ENCODE measurements at places on chromosomes 1 and 21.
A peak's percentile ranks its signal among the peaks of the same experiment; 100 is the strongest.

- peak; percentile 64 for DNase-seq
Measured at GRCh38 chr1:100038660-100039287, 69.0 kb downstream of the SLC35A3 start.

DNA sequence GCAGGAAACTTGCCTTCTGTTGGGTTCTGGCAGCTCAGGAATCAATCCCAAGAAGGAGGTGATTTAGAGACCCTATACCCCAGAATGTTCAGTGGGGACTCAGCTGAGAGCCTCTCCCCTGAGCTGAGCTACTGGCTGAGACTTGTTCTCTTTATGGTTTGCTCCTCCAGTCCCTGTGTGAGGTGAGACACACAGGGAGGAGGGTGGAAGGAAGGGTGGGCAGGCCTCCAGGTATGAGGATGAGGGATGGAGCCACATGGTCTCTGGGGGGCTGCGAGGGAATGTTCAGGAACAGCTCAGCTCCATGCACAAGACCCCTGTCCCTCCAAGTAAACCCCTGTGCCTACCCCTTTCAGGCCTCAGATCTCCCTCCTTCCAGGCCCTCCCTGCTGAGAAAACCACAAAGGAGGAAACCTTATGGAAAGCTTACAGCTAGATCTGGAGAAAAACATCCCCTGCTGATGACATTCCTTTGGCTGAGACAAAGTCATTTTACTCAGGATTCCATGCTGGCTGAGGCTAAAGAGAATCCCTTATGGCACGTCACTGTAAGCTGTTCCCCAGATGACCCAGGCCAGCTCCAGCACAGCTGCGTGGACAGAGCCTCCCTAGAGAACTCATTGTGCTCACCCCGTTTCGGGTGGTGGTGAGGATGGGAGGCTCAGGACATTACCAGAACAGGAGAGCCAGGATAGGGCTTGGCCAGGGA lies 91.5 kb upstream of the IPO9 start:
- no peak for DNase-seq

- DNase-seq, result no peak
Measured at GRCh38 chr1:161235957-161236775, 1.8 kb downstream of the NR1I3 start.

GRCh38 chr1:178092878-178093493 lies 918 bp upstream of the RASAL2 start:
- DNase-seq, result no peak

DNA sequence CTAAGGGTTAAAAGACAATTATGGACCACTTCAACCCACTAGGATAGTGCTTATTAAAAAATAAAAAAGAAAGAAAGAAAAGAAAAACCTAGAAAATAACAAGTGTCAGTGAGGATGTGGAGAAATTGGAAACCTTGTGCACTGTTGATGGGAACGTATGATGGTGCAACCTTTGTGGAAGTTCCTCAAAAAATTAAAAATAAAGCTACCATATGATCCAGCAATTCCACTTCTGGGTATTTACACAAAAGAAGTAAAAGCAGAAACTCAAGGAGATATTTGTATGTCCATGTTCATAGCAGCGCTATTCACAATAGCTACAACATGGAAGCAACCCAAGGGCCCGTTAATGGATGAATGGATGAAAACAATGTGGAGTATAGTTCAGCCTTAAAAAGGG lies 115.2 kb upstream of the ATP1A1 start:
- no peak for DNase-seq

GRCh38 chr1:42793824-42794223 lies 9.0 kb downstream of the TMEM269 start:
- no peak for DNase-seq

GRCh38 chr21:32134441-32135130 lies 144.3 kb downstream of the MIS18A start:
- no peak for DNase-seq

DNA sequence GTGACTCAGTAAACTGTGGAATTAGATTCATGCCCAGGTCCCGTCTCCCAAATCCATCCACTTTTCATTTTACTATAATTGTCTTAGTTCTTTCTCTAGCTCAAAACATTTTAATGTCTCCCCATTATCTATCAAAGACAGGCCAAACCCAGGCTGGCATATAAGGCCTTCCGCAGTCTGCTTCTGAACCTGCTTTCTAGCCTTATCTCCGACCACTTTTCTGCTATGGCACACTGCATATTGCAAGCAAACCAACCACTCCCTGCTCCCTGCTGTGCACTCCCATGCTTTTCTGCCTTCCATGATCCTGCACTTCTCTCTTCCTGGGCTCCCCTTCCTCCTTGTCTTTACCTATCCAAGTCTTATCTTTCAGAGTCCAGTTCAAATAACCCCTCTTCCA lies 17.3 kb upstream of the PIGM start:
- no peak for DNase-seq

DNA sequence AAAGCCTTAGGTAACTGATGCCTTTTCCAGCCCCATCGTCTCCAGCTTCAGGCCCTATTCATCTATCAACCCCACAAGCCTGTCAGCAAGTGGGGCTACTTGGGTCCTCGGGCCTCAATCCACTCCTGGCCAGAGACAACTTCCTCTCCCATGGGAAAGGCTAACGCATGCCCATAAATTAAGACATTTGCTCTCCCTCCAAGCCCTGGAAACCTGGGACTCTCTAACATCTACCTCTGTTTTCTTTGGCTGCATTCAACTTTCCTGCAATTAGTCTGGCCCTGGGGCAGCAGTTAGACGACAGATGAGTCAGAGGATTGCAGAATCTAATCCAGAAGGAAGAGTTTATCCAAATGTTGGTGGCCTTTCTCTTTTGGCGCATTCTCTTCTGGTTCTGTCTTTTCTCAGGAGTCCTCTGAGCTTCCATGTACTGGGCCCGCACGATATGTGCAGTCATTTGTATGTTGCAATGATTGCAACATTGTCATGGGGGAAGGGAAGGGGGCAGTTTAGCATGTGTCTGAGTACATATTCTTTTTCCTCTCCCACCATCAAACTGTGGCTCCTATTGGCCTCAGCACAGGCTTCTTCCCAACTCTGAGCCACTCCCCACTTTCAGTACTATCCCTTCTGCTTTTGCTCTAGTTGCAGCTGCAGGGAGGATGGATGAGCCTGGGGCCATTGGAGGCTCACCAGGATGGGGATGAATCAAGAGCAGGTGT lies 54.4 kb downstream of the NAV1 start:
- no peak for DNase-seq

DNA sequence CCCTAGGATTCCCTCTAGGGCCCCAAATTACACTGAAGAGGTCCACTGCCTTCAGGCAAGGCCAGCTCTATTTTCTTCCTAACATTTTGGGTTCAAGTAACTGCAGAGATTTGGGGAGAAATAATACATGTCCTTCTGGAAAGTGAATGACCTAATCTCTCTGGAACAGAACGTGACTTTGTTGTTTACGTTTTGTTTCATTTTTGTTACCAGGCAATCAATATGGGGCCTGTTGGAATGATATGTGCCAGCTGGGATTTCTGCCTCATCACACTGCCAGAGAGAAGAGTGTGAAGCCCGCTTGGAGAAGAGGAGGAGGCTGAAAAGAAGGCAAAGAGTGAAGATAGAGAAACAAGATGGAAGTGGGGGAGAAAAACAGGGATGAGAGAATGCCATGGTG lies 116.7 kb downstream of the FASLG start:
- DNase-seq, result no peak

GRCh38 chr1:201140235-201140940 lies 13.4 kb upstream of the ASCL5 start:
- DNase-seq, result no peak

GRCh38 chr1:8790987-8791386 lies 26.5 kb downstream of the RERE start:
- DNase-seq, result no peak

- DNase-seq, result no peak
Measured at GRCh38 chr1:179337288-179337687, 28.5 kb upstream of the AXDND1 start.

- no peak for DNase-seq
Measured at GRCh38 chr1:228717081-228717480, 18.2 kb upstream of the RHOU start.

- DNase-seq, result no peak
Measured at GRCh38 chr21:16587681-16588375, 858.0 kb downstream of the USP25 start.

DNA sequence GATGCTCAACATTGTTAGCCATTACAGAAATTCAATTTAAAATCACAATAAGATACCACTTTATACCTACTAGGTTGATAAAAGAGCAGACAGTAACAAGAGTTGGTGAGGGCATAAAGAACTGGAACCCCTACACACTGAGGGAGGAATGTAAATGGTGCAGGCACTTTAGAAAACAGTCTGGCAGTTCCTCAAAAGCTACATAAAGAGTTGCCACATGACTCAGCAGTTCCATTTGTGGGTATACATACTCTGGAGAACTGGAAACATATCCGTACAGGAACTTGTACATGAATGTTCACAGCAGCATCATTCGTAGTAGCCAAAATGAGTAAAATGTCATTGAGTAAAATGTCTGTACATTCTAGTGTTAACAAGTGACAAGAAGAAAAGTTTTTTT lies 17.0 kb downstream of the NSL1 start:
- DNase-seq, result peak; percentile 60

DNA sequence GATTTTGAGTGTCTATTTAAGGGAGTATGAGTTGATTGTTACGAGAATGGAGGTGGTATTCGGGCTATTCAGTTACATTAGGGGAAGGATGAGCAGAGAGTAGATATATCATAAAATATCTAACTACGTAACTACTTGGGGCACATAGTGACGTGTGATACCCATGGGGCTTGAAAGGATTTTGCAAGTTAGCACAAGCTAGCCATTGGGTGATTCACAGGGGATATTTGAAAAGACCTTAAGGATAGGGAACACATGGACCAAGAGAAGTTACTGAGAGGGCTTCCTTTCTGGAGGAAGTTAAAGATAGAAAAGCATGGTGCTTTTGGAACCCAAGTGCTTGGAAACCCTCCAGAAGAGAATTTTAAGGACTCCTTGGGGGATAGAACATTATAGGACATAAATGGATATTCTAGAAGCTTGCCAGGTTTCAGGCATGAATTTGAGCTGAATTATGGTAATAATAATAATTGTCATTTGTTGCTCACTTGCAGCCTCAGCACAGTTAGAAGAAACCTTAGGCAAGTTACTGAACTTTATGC lies 5.4 kb downstream of the DISP1 start:
- no peak for DNase-seq

DNA sequence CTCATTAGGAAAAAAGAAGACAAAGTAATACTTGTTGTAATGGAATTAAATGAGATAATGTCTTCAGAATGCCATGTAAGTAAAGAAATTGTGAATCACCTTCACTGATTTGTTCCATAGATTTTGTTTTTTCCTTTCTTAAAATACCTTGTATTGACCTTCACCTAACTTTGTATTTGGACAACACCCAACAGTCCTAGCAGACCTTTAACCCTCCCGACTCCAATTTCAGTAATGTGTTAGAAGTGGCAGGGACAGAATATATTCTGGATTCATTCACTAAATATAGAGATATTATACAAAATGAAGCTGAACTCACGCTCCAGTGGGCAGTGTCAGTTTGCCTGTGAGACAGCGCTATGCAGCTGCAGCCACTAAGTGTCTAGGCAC lies 57.9 kb downstream of the UCK2 start:
- no peak for DNase-seq

GRCh38 chr1:204461331-204462228 lies 33.0 kb downstream of the PIK3C2B start:
- DNase-seq, result no peak

DNA sequence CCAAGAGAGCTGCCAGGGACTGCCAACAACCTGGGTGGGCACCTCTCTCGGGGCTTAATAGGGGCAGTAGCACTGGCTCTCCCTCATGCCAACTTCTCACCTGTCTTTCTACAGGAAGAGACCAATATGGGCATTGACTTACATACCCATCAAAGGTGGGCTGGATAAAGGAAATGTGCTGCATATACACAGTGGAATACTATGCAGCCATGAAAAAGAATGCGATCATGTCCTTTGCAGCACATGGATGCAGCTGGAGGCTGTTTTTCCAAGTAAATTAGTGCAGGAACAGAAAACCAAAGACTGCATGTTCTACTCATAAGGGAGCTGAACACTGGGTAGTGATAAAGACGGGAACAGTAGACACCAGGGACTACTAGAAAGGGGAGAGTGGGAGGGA lies 172.5 kb downstream of the URB2 start:
- no peak for DNase-seq

- DNase-seq, result no peak
Measured at GRCh38 chr1:44048532-44049215, 17.4 kb upstream of the SLC6A9 start.

- no peak for DNase-seq
Measured at GRCh38 chr1:111197598-111198284, 2.7 kb downstream of the DENND2D start.

- peak; percentile 44 for DNase-seq
Measured at GRCh38 chr1:243443557-243443956, 187.7 kb downstream of the SDCCAG8 start.

DNA sequence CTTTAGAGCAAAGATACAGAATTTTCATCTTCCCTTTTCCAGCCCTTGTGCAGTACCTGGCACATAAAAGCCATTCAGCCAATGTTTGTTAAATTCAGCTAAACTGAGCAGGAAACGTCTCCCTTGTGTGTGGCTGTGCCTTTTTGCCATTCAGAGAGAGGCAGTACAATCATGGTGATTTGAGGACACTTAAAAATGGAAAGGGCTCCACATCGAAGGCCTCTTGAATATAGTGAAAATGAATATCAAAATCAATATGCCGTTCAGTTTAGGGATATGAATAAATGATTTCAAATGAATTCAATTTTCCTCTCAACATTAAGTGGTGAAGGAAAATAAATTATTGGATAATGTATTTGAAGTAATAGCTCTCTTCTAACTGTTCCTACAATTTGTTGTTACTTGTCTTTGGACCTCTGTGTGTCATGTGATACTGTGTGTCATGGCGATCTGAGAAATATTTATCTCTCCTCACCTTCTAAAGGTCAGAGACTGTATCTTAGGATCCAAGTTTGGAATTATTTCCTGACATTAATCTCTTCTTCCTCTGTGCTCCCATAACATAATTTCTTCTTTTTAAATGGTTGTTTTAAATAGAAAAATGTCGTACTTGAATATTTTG lies 355.6 kb upstream of the ST6GALNAC5 start:
- no peak for DNase-seq

GRCh38 chr1:57470036-57470435 lies 46.2 kb upstream of the DAB1 start:
- DNase-seq, result no peak

GRCh38 chr21:40176724-40177123 lies 309.5 kb downstream of the PCP4 start:
- DNase-seq, result no peak

DNA sequence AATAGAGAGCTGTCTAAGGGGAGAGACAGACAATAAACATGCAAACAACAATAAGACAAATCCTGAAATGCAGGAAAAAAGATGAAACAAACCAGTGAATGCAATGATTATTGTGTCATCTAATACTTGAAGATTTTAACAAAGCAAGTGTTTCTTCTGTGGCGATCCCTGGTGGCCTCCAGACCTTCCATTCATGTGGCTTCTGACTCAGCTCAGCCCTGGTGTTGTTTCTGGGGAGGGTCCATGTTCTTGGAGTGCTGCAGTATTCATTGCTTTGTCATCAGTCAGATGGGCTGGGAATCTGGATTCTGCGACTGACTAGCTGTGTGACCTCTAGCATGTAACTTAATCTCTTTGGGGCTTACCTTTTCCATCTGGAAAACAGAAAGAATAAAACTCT lies 1.5 kb upstream of the C2CD4D start:
- DNase-seq, result no peak

GRCh38 chr1:153428791-153429190 lies 12.5 kb downstream of the S100A7A start:
- DNase-seq, result no peak

- DNase-seq, result no peak
Measured at GRCh38 chr1:20728371-20729154, 3.9 kb downstream of the SH2D5 start.
